Glutamatergic neuron (in vitro differentiated cells): ENCODE measurements at places on chromosomes 11 and 22. TPM values are rescaled to one million over a fixed set of nuclear protein-coding genes. Genes with fewer than 3 reads are reported as not detected.

- H3K4me1 ChIP-seq = peaks cover 2% of the 10 kb centered on the region
- H3K27me3 ChIP-seq = no peaks in the 10 kb centered on the region
- H3K4me3 ChIP-seq = no peak overlapping the region
- no peak for DNase-seq
- H3K27ac ChIP-seq = no peak overlapping the region
Observed at GRCh38 chr11:102493524-102493923, 37.0 kb downstream of the MMP7 start.

CALCA gene
- total RNA-seq = not detected

INSC gene
- not detected for total RNA-seq

GRCh38 chr22:27874185-27874584 lies 44.9 kb downstream of the PITPNB start:
- no peaks in the 10 kb centered on the region for H3K36me3 ChIP-seq
- no peak overlapping the region for H3K4me3 ChIP-seq

DNA sequence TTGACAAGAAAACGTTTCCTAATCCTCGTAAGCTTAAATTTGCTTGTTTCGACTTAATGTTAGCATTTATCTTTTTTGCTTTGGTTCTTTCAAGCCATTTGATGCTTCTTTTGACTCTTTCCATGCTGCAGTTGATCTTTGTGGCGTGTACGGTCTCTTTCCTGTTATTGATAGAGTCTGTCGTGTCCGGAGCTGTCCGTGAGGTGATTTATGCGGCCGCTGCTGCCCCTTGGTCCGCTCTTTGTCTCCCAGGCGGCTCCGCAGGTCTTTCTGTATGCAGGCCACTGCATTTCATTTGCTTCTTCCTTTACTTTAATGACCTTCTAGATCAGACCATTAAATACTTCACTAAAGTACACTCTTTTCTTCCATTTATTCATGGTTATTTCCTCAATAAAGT lies 50.3 kb downstream of the TBC1D22A start:
- H3K27ac ChIP-seq = no peak overlapping the region
- no peaks in the 10 kb centered on the region for H3K27me3 ChIP-seq
- peaks cover 12% of the 10 kb centered on the region for H3K4me1 ChIP-seq
- H3K4me3 ChIP-seq = no peak overlapping the region

- no peak for DNase-seq
- H3K4me3 ChIP-seq = no peak overlapping the region
- no peaks in the 10 kb centered on the region for H3K4me1 ChIP-seq
- H3K27me3 ChIP-seq = peaks cover 3% of the 10 kb centered on the region
Observed at GRCh38 chr22:25742918-25743708, 1.1 kb downstream of the MYO18B start.

GRCh38 chr11:58498464-58498863 lies 9.4 kb downstream of the OR5B21 start:
- H3K27me3 ChIP-seq = no peaks in the 10 kb centered on the region
- H3K27ac ChIP-seq = no peak overlapping the region
- no peaks in the 10 kb centered on the region for H3K4me1 ChIP-seq
- H3K36me3 ChIP-seq = no peaks in the 10 kb centered on the region
- DNase-seq = no peak
- H3K4me3 ChIP-seq = no peak overlapping the region
